ENCODE measurements at places on chromosomes 2 and 18.

DNA sequence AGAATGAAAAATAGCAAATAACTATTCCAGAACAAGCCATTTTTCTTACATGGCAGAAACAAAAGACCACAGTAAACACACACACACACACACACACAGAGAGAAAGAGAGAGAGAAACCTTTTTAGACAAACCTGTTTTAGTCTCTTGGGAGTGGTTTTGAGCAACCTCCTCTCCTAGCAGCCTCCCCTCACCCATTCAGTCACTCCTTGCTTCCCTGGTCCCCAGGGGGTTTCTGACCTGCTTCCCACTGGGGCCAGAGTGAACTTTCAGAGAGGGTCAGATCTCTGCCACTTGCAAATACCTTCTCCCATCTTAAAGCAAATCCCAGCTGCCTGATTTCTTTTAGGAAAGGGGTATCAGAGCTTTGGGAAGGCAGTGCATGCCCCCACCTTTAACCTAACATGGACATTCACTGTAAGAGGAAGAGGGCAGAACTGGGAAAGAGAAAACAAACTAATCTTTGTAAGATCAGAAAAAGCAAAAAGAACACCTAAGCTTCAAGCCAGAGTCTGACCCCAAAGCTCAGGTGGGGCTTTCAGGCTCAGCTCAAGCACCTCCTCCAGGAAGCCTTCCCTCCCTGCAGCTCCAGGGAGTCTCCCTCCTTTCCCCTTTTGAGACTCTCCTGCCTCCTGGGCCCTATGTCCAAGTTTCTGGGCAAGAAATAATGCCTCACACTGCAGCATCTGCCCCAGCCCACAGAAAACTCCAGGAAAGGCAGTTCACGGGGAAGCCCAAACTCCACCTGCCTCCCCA is 2.7 kb downstream of the SDC1 start:
- no peak for DNase-seq

DNA sequence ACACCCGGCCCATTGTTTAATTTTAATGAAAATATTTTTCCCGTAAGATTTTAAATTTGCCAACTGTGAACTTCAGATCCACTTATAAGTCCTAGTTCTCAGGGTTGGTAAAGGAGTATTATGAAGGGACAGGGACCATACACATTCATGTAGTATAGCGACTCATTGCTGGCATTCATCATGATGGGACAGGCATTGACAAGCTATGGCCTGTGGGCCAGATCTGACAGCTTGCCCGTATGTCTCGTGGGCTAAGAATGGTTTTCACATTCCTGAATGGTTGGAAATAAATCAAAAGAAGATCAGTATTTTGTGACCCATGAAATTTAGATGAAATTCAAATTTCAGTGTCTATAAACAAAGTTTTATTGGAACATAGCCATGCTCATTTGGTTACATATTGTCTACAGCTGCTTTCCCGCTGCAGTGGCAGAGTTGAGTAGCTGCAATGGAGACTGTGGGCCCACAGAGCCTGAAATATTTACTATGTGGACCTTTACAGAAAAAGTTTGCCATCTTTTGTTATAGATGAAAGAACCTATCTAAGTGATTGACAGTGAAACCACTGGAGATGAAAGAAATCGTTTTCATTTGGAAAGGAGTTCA is 4.1 kb downstream of the RAPGEF4 start:
- no peak for DNase-seq

DNA sequence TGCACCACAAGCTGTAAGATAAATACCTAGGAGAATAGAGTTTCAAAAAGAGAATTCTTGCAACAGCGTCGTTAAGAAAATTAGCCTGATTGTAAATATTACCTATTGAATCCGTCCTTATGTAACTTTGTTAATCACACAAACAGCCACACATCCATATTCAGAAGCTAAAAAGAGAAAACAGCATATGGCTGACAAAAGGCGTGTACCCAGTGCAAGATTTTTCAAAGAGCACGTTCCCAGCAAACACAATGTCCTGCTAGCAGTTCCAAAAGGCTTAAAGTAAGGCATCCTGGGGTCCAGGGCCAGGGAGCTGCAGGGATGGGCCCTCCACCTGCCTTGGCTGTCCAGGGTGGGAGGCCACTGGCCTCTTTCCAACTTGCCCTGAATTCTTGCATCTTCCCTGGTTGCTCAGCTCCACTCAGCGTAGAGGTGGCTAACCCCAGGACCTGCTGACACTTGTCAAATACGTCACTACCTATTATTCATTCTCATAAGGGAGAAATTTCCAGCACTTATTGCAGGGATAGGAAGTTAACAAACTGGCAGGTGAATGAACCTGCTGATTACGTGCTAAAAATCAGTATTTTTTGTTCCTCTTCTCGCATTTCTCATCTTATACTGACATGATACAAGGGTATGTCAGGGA is 102.1 kb upstream of the NEDD4L start:
- no peak for DNase-seq

DNA sequence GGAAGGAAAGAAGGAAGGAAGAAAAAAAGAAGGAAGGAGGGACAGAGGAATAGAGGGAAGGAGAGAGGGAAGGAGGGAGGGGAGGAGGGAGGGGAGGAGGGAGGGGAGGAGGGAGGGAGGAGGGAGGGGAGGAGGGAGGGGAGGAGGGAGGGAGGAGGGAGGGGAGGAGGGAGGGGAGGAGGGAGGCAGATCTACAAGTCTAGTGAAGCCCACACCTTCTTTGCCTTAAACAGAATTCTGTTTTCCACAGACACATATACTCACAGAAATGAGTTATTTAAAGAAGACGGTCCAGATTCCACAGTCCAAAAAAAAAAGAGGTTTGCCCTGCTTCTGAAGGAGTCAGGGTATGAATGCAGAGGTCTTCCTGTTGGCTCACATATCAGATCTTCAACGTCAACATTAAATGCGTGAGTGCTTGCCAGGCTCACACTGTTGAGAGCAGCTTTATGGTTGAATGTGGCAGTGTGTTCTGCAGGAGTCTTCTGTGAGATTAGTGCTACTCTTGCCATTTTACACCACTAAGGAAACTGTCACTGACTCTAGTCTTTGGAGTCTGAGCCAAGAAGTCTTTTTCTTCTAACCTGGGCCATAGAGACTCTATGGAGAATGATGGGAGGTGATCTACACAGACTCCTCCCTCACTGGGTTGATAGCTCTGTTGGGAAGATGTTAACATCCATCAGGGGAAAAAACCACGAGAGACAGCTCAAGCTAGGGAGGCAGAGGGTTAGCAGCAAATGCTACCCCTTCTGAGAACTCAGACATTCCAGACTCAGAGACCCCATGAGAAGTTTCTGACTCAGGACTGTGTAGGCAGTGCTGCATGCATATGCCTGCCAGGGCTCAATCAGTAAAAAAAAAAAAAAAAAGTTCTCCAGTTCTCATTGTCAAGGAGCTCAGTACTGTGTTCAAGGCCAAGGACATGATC is 23.3 kb downstream of the PAX8 start:
- DNase-seq: no peak

DNA sequence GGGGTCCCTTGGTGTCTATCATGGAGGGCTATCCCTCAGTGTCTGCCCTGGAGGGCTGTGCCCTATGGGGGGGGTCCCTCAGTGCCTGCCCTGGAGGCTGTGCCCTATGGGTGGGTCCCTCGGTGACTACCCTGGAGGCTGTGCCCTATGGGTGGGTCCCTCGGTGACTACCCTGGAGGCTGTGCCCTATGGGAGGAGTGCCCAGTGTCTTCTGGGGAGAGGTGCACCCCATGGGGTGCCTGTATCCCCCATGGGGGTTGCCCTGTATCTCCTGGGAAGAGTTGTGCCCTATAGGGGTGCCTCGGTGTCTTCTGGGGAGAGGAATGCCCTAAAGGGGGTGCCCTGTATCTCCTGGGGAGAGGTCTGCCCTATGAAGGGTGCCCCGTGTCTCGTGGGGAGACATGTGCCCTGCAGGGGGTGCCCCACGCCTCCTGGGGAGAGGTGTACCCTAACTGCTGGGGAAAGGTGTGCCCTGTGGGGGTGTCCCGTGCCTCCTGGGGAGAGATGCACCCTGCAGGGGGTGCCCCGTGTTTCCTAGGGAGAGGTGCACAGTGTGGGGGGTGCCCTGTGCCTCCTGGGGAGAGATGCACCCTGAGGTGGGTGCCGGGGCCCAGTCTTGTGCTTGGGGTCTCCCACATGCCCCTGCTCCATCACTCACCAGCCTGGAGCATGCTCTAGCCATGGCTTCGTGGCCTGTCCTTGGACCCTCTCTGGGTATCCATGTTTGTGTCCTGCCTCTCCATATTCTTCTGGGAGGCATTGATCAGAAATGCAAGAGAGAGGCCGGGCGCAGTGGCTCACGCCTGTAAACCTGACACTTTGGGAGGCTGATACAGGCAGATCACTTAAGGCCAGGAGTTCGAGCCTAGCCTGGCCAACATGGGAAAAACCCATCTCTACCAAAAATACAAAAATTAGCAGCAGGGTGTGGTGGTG is 215.6 kb downstream of the HDAC4 start:
- no peak for DNase-seq

DNA sequence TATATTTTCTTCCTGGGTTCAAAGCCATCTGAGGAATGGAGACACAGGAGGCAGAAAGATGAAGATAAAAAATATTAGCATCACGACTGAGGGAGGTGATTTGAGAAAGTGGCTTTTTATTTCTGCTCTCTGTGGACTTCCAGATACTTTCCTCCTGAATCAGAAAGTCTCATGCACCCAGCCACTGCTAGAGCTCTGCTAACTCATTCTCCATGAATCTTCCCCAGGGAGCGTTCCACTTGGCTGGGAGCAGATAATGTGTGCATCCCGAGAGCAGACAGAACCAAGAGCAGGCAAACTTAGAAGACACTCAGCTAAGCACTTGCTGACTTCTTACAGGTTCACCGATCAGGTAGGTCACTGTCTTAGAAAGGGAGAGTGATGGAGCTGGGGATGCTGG is 264.1 kb upstream of the THUMPD2 start:
- peak; percentile 16 for DNase-seq

DNA sequence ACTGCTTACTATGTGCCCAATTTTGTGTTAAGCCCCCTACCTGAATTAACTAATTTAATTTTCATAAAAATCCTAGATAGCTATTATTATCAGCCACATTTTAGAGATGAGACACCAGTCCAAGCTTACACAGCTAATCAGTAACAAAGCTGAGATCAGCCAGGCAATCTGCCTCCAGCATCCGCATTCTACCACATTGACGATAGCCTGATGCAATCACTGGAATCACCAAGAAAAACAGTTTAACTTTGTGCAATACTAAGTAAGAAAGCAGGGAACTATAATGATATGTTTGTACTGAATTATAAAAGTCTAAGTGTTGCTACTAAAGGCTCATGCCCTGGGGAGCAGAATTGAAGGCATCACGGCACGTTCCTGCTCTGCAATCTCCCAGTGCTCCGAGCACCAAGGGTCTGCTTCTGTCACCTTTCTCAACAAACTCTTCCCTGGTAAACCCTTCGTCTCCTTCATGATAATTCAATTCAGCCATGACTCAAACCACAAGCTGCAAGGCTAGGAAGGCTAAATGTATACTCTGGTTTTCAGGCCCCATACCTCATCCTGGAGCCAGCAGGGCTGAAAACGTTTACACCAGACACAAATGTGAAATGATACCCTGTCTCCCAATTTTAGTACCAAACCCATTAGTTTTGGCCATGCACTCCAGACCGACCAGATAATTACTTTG is 19.4 kb downstream of the KANSL3 start:
- DNase-seq: no peak

DNA sequence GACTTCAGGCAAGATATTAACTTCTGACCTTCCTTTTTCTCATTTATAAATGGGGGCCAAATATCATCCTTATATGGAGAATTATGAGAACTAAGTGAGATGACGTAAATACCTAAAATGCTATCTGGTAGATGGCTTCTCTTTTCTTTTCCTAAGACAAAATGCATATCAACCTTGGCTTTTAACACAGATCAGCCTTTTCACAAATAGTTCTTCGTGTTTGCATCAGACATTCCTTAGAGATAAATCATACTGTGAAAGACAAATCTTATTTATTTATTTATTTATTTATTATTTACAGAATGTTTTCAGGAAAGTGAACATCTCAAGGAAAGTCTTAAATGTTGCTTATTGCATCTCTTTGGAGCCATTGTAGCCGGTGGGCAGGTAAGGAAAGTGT is 62.8 kb downstream of the NBEAL1 start:
- peak; percentile 15 for DNase-seq

DNA sequence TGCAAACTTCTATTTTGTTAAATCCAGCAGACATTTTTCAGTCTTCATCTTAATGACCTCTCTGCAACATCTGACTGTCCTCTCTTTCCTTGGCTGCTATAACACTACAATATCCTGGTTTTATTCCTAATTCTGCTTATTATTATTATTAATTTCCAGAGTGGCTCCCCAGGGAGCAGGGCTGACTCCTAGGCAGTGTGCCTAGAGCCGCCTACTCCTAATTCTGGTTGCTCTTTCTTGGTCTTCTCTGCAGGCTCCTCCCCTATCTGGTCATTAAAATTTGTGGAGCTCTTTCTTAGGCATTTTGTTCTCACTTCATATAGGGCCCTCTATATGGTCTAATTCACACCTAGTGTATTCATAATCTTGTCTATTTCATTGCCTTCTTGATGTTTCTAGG is 10.8 kb downstream of the LOXL3 start:
- no peak for DNase-seq

DNA sequence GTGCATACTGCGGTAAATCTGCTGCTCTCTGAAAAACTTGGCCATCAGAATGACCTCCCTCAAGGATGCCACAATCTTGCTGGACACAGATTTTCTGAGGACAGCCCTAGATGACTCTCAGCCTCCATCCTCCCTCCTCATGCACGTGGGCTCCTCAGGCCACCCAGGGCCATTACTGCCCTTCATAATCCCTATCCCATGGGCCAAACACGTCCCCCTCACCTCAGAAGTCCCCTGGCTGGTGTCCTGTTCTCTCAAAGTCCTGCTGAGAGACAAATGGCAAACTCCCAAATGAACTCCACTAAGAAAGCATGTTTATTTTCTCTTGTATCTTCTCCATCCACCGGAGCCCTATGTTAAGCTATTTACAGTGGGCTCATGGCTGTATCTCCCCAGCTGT is 125.7 kb downstream of the MRO start:
- DNase-seq: no peak

GRCh38 chr18:42534313-42534712 is 579.3 kb downstream of the PIK3C3 start:
- DNase-seq: no peak

DNA sequence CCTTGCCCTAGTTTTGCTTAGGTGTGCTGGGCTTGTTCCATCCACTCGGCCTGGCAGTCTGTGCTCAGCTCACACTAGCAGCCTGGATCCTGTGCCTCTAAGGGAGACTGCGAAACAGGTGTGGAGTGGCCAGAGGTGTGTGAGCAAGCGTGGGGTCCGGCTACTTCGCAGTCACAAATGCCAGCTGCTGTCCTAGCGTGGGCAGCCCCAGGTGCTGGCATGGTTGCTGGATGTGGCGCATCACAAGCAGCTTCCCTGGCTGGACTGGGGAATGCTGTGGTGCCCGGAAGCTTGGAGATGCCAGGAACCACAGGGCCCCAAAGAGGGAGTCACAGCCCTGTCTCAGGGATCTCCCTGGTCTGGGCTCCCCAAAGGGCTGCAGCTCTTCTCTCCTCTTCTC is 119.0 kb upstream of the TMEFF2 start:
- DNase-seq: peak; percentile 3

DNA sequence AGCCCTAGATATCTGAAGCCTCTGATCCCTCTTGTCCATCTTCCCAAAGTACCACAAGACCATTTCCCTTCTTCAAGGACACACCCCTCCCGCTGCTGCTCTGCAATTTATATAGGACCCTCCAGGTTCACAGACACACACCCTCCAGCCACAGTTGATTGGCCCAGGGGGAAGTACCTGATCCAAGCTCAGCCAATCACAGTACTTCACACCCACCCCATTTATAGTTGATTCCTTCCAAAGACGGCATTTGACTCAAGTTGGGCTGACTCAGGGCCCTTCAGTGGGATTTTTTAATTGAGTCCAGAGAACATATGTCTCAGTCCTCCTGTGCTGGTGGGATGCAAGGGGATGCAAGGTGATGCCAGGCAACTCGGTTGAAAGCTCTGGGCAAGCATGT is 59.2 kb downstream of the GYPC start:
- no peak for DNase-seq
